ENCODE measurements at places on chromosomes 2 and 18.

DNA sequence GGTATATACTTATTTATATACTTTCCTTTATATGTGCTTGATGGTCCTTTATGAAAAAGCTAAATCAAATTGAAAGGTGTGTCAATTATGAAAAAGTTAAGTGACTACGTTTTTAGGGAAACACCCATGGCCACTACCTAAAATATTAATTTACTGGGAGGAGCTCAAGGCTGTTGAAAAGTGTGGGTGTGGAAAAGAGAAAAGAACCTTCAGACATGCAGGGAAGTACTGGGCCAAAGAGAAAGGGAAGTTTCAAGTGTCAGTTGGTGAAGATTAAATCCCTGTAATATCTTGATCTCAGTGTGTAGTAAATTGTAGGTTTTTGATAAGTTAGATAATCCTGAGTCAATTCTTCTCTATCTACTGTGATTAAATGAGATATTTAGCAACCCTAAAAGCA lies 6.2 kb upstream of the GKN1 start:
- no peak for DNase-seq

DNA sequence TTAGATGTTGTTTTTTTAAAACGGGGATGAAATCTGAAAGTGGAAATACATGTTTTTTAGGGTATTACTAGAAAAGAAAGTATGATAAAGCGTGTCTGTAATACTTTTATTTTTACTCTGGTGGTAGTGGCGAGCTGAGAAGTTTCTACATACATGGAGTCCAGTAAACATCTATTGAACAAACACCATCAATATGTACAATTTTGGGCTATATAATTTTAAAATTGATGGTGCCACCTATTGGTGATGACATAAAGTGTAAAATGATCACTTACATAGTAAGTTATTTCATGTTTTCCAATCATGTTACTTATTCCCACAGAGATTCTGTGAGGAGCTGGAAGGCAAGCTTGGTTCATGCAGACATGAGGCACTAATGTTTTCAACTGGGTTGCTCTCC lies 31.5 kb upstream of the NFE2L2 start:
- DNase-seq, result no peak

DNA sequence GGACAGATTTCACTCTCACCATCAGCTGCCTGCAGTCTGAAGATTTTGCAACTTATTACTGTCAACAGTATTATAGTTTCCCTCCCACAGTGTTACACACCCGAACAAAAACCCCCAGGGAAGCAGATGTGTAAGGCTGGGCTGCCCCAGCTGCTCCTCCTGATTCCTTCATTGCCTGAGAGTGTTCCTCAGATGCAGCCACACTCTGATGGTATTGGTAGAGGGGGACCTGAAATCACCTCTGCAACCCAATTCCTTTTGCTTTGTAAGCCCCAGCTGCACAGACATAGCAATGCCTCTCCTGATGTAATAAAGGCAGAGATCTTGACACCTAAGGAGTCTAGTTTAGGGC lies 1529.8 kb downstream of the RPIA start:
- no peak for DNase-seq

- no peak for DNase-seq
Observed at GRCh38 chr18:45826084-45826483, 609 bp downstream of the SIGLEC15 start.

GRCh38 chr2:158346032-158346431 lies 110.5 kb downstream of the CCDC148 start:
- DNase-seq, result no peak

DNA sequence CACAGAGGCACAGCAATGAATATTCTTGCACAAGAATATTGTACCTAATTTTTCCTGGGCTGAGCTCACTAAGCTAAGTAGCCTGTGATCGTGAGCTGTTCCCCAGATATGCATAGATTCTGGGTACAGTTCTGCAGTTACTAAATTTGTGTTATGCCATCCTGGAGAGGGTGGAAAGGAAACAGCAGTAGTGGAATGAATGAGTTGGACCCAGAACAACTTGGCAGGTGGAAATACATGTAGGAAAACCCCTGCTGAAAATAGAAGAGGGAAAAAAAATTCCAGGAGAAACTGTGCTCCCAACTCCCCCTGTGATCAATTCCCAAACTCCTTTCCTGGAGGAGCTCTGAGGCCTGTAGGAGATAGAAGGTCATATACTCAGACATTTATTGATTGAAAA lies 181.5 kb upstream of the MGAT5 start:
- no peak for DNase-seq

DNA sequence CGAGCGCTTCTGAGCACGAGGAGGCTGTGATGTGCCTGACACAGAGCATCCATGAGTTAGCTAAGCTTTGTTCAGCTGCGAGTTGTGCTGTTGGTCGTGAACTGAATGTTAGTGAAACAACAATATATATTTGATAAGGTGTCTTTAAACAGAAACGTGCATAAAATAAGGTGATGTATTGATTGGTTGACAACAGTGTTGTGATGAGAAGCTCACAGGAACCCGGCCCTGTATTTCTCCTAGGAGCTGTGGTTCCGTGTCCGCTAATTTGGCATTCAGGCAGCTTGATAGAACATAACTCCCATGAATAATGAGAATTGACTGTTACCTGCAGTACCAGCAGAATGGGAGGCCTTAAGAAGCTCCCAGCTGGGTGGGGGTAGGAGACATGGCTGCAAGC lies 146.4 kb upstream of the MYCN start:
- no peak for DNase-seq

DNA sequence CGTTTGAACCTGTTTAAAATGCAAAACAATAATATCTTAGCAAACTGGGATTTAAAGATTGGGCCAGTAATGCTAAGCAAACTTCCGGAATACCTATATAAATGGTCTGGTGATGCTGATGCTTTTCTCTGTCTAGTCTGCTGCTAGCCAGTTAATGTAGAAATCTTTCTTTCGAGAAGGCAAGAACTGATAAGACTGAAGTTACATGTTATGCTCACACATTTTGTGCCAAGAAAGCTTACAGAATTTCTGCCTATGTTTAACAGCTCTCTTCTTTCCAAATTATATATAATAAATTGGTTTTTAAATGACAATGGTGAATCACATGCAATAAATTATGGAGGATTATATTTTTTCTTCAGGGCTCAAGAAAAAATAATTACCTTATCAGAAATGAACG lies 37.9 kb downstream of the GCA start:
- no peak for DNase-seq

Data from foreskin keratinocyte (primary cell).